ENCODE measurements at places on chromosomes 3 and 15.

GRCh38 chr3:71989165-71989564, 204.2 kb upstream of the PROK2 start:
- DNase-seq, result no peak

DNA sequence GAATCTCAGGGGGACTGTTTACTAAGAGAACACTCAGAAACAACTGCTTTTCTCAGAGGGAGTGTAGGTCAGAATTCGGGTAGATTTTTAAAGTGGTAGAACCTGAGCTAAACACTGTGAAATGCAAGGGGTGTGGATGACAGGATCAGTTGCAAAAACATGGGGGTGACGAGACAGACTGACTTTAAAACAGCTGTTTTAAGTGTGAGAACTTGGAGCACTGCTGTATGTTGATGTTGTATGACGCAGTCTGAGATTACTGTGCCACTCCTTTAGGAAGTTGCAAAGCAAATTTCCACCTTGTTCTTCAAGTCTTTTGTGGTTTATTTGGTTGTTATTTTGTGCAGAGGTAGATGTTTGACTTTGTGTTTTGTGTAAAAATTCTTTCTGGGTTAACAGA, 36.8 kb upstream of the DIPK2A start:
- DNase-seq, result no peak

DNA sequence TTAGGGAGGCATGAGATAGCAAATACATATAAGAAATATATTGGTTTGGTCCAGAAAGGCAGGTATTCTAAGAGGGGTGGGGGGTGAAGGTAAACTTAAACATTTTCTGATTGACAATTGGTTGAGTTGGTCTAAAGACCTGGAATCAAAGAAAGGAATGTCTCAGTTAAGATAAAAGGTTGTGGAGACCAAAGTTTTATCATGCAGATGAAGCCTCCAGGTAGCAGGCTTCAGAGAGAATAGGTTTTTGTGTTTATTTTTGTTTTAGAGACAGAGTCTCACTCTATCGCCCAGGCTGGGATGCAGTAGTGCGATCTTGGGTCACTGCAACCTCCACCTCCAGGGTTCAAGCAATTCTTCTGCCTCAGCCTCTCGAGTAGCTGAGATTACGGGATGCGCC, 80.5 kb downstream of the NPAP1 start:
- no peak for DNase-seq

DNA sequence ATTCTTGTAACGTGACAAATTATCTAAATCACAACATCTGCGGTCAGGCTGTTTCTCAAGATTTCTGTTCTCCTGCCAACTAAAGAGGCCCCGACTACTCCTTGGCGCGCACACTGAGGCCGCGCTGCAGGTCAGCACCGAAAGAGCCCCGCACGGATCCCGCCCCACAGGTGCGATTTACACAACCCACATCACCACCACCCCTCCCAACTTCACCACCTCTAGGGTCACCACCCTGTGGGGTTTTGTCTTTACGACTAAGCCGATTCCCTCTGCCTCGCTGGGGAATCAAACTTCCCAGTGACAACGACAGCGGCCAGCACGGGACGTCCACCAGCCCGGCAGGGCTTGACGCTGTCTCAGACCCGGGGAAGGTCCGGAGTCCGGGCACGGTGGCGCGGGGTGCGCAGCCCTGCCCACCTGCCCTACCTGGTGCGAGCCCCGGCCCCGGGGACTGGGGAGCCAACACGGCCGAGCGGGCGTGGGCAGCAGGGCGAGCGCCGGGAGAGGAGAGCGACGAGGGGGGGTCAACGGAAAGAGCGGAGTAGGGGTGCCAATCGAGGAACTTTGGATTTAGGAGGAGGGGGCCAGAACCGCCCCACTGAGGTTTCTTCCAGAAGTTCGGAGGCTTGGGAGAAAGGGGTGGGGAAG, 764 bp downstream of the UACA start:
- peak; percentile 32 for DNase-seq

DNA sequence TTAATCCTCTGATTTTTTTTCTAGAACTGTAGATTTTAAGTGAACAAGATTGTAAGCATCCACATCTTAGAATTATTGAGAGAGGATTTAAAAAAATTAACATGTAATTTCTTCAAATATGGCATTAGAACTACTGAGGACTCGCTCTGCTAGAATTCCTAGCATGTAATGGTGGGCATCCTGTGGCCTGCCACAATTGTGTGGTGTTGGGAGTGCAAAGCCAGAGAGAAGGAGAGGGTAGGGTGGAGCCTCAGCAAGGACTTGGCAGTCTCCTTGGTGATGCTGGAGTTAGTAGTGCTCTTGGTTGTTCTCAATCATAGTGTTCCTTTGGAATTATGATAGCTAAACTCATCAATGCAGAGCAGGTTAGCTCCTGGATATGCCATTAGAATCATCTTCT, 443.9 kb upstream of the TBL1XR1 start:
- no peak for DNase-seq

- no peak for DNase-seq
Measured at GRCh38 chr3:28101705-28102104, 139.7 kb upstream of the CMC1 start.

All from memory B cell (primary cell).